Muscle of leg (tissue), 16 donors: ENCODE measurements at places on chromosomes 3 and 15.

- DNase-seq: peak; percentile 30
Measured at GRCh38 chr3:24550588-24550987, 55.9 kb upstream of the THRB start.

- peak; percentile 57 for DNase-seq
Measured at GRCh38 chr3:37202035-37202434, 27.7 kb upstream of the LRRFIP2 start.

- no peak for DNase-seq
Measured at GRCh38 chr15:79310612-79310984, 314 bp upstream of the TMED3 start.

DNA sequence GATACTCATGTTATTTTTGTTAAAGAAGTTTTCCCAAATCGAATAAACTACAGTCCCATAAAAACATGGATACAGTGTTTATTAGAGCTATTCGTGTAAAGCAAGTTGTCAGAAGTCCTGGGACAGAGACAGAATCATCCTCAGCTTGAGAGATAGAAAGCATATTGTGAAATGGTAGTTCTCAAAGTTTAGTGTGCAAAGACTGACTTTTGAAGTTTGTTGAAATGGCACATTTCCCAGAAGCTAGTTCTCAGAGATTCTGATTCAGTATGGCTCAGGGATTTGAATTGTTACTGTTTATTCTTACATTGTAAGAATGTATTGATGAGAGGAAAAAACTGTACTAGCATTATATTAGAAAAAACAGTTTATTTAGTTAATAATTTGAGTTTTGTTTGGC lies 22.1 kb downstream of the GABRR3 start:
- DNase-seq: peak; percentile 91

- DNase-seq: no peak
Measured at GRCh38 chr3:46869440-46869839, 6.2 kb upstream of the MYL3 start.
